Epithelial cell of umbilical artery (primary cell): ENCODE measurements at places on chromosomes 5 and 9. TPM values are rescaled to one million over a fixed set of nuclear protein-coding genes. Genes with fewer than 3 reads are reported as not detected.

The GRXCR2 gene
- total RNA-seq = not detected in 2 replicates

The ARHGEF37 gene
- 4.5 and 4.9 TPM in 2 replicates for total RNA-seq

The DRD1 gene
- total RNA-seq = not detected in 2 replicates

The DAPK1 gene
- 29.2 and 44.4 TPM in 2 replicates for total RNA-seq

The SPINK4 gene
- not detected in 2 replicates for total RNA-seq

The COL5A1 gene
- total RNA-seq = 57.4 and 88.4 TPM in 2 replicates

The LCN15 gene
- not detected in 2 replicates for total RNA-seq

The WDR41 gene
- 97.8 and 104 TPM in 2 replicates for total RNA-seq

The LMX1B gene
- total RNA-seq = not detected in 2 replicates

The TOMM5 gene
- total RNA-seq = 232 and 241 TPM in 2 replicates

The NOXA1 gene
- 0.46 and 0.65 TPM in 2 replicates for total RNA-seq

The PCDHGA10 gene
- total RNA-seq = 2.3 TPM in 2 replicates

The PAPPA gene
- 0.32 and 1.8 TPM in 2 replicates for total RNA-seq

The RBM22 gene
- total RNA-seq = 20.1 and 27.7 TPM in 2 replicates

The FAT2 gene
- under 0.01 TPM in 1 of 2 replicates, not detected in the other for total RNA-seq

The FKTN gene
- 18.8 and 27.9 TPM in 2 replicates for total RNA-seq

The NMUR2 gene
- not detected in 2 replicates for total RNA-seq

The S1PR3 gene
- 1.8 and 2.9 TPM in 2 replicates for total RNA-seq
